ENCODE measurements at places on chromosomes 13 and 19.

DNA sequence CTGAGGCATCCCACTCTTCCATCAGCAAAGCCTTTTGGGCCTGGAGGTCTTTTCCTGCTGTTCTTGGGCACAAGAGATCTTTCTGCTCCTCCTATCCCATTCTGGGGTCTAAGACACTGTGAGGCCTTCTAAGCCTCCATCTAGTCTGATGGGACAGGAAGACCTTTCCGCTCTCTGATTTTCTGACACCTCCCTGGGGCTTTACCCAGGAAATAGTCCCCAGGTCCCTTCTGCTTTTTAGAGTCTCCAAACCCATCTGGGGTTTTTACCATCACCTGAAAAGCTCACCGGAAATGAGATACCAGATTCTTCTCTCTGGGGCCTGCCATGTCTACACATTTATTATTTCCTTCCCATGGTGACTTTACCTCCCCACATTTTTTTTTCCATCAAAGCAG, 21.1 kb downstream of the CLEC17A start:
- DNase-seq: no peak

DNA sequence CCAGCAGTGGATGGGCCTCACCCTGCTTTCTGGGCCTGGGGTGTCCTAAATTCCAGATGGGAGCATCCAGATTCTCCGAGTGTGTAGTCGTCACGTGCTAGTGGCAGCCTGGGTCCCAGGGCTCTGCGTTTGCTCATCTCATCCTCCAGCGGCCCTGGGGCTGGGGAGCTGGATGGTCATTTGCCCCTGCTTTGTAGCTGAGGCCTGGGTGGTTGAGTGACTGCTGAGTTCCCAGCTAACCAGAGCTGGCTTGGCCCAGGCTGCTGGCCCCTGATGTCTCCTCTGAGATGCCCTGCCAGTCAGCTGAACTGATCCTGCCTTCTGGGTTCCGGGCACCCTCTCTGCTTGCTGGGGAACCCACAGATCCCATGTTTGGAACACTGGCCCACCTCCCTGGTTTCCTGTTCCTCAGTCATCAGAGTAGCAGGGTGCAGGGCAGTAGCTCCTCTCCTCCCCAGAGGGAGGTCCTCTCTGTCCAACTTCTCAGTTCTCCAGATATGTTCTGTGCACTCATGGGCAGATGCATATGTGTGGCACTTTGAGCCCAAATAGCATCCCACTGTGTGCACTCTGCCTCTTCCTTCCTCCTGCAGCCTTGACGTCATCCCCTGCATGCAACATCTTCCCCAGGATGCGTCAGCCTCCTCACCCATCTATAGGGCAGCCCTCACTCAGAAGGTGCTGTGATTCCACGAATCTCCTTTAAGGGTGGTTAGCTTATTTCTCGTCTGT, 22.4 kb upstream of the CRTC1 start:
- DNase-seq: no peak

DNA sequence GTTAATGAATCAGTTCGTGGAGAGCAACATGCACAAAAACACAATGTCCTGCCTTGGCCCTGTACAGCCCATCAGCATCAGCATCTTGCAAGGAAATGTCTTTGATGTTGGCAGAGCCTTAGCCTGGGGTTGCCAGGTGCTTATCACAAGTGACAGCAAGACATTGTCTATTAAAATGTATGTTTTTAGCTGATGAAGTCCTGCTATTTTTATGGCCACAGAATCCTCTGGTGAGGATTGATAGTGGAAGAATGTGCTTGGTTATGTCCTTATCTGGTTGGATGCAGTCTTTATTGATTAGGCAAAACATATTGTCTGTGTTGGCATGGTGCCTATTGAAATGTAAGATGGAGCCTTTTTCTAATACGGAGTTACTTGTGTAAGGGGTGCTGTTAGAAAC, 1427.0 kb upstream of the MIR17HG start:
- DNase-seq: no peak

DNA sequence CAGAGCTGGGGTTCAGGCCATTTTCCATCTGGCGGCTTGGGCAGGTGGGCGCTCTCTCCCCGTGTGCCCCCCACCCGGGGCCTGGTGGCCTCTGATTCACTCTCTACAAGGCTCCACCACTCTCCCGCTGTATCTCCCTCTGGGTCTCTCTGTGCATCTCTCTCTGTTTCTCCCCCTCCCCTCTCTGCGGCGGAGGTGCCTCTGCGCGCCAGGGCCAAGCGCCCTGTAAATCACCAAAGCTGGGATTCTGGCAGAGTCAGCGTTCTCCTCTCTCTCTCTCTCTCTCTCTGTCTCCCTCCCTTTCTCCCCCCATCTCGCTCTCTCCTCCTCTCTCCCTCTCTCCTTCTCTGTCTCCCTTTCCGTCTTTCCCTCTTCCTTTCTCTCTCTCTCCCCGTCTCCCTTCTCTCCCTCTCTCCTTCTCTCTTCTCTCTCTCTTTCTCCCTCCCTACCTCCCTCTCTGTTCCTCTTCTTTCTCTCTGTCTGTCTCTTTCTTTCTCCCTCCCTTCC, 3.9 kb downstream of the NFIC start:
- no peak for DNase-seq

DNA sequence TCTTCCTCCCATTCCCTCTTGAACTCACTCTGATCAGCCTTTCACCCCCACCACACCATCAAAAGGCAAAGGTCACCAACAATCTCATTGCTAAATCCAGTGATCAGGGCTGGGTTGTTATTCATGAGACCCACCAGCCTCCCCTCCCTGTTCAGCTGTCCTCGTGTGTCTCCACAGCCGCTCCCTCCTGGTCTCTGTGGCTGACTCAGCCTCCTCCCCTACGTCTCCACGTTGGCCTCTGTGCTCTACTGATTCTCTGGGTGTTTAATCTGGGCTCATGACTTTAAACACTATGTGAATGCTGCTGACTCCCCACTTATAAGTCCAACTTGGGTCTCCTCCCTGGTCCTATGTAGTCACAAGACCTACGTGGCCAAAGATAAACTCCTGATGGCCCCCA, 38.9 kb downstream of the PARP4 start:
- no peak for DNase-seq

- DNase-seq: no peak
Observed at GRCh38 chr19:16070366-16070990, 5.8 kb upstream of the TPM4 start.

DNA sequence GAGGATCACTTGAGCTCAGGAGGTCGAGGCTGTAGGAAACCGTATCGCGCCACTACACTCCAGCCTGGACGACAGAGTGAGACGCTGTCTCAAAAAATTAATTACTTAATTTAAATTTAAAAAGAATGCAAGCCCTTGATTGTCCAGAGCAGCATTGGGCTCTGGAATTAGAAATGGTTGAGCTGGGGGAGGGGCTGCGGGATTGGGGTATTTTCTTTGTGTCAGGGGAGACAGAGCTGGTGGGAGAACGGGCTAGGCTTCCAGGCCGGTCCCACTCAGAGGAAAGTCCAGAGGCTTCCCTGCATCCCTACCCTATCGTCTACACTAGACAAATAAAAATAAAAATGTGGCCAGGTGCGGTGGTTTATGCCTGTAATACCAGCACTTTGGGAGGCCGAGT, 2.2 kb upstream of the RAB3A start:
- DNase-seq: no peak

DNA sequence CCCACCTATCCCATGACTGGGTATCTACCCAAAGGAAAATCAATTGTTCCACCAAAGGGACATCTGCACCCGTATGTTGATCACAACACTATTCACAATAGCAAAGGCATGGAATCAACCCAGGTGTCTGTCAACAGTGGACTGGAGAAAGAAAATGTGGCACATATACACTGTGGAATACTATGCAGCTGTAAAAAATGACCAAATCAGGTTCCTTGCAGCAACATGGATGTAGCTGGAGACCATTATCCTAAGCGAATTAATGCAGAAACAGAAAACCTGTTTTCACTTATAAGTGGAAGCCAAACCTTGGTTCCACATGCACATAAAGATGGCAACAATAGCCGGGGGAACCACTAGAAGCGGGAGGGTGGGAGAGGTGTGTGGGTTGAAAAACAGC, 228.6 kb downstream of the UQCRFS1 start:
- DNase-seq: no peak

- no peak for DNase-seq
Observed at GRCh38 chr19:10921910-10922637, 6.4 kb downstream of the YIPF2 start.

- DNase-seq: no peak
Observed at GRCh38 chr19:53388168-53388567, 6.8 kb upstream of the ZNF765 start.

All from SW 1271 (cell line).